M059J (cell line): ENCODE measurements at places on chromosomes 11 and 22.

- DNase-seq = no peak
Observed at GRCh38 chr11:69903211-69903610, 84.0 kb upstream of the FGF3 start.

DNA sequence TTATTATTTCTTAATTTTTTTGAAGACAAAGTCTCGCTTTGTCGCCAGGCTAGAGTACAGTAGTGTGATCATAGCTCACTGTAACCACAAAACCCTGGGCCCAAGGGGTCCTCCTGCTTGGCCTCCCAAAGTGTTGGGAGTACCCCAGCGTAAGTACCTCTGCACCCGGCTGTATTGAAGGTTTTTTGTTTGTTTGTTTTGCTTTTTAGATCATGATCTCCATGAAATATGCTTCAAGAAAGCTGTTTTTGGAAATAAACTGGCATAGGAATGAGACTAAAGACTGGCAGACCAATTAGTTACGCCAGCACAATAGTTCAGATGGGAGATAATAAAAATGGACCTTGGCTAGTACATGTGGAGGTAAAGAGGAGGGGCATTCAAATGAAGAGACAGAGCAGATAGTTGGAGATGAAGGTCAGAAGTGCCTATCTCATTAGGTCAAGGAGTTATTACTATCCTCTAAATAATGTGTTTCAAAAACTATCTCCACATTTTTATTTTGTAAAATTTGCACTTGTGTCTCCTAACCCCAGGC is 4.1 kb upstream of the MRPL48 start:
- DNase-seq = no peak

DNA sequence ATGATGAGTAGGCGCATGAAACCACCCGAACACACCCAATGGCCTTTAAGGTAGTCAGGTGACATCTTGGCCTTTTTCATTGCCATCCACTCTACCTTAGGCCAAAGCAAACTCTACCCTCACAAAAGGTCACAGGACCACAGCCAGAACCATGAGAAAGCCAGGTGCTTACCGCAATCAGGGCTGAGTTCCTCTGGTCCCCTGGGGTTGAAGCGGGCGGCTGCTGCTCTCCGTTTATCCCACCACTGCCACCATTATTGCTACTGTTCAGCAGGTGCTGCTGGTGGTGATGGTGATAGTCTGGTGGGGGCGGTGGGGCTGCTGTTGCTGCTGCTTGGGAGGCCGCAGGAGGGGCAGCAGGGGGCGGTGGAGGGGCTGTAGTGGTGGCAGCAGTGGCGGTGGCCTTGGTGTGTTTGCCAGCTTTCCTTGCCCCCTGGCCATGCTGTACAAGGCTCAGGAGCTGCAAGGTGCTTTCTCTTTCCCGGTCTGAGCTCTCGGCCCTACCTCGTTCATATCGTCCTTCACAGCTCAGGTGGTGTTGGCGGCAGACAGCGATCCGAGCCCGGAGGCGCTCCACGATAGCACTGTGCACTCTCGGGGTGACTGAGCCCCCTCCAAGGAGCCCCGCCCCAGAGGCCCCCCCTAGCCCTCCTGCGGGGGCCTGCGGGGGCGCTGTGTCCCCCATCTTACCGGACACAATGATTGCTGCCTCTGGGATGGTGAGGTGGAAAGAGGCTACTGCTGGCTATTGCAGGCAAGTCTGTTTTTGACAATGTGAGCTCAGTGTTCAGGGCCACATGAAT is 1.6 kb downstream of the MAML2 start:
- peak; percentile 78 for DNase-seq

GRCh38 chr22:29208879-29209623 is 3.4 kb downstream of the EMID1 start:
- DNase-seq = no peak

DNA sequence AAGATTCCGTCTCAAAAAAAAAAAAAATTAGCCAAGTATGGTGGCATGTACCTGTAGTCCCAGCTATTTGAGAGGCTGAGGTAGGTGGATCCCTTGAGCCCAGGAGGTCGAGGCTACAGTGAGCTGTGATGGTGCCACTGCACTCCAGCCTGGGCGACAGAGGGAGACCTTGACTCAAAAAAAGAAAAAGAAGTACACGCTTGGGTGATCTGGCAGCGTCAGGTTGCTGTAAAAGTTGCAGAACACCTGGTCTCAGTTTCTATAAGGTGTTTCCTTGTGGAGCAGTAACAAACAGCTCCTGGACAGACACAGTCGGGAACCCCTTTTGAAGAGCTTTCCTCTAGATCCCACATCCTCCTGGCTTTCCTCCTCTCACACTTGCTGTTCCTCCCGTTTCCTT is 45.8 kb downstream of the SCGB1A1 start:
- no peak for DNase-seq

GRCh38 chr11:32088117-32088941 is 2.5 kb upstream of the RCN1 start:
- peak; percentile 97 for DNase-seq

DNA sequence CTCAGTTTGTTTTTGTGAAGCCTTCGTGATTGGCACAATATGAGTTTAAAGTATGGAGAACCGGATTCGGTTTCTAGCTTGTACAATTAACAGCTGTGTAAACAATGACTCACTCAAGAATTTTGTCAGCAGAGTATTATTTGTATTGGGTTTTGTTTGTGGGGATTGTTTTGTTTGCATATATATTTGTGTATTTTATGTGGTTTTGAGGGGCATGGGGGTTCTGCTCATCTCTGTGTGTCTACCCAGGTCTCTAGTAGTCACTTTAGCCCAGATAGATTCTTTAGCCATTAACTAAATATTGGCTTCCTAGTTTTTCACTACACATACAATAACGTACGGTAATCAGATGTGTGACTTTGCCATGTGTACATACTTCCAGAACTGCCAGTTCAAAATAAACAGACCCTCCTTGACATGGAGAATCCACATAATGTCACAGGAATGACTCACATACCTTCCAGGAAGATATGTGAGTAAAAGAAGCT is 7.5 kb upstream of the MS4A7 start:
- DNase-seq = peak; percentile 38
